Skeletal muscle cell (primary cell): ENCODE measurements at places on chromosomes 16 and 17.

- no peak for DNase-seq
Measured at GRCh38 chr16:78129349-78129748, 29.9 kb downstream of the WWOX start.

GRCh38 chr16:15980329-15980728 lies 30.9 kb downstream of the ABCC1 start:
- DNase-seq = no peak

DNA sequence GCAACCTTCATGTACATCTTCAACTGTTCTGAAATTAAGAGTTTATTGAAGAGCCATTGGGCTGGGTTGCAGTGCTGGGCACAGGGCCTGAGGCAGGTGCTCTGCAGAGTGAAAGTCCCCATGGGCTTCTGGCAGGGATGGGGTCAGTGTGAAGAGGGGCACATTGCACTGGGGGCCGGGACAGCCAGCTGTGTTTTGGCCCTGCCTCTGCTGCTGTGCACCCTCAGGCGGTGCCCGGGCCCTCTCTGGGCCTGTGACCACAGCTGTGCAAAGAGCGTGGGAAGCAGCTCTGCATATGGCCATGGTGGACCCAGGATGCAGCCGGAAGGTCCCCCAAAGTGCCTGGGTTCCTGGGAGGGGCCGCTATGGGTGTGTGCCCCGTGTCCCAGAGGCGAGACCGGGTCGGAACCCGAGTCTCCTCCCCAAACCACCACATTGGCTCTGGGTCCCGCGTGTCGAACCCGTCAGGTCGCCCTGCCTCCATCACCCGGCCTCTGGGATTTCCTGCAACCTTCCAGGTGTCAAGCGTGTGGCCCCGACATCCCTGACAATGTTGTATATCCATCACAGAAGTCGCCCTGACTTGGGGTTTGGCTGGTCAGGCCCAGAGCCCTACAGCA lies 38.2 kb upstream of the ZNF469 start:
- DNase-seq = no peak

DNA sequence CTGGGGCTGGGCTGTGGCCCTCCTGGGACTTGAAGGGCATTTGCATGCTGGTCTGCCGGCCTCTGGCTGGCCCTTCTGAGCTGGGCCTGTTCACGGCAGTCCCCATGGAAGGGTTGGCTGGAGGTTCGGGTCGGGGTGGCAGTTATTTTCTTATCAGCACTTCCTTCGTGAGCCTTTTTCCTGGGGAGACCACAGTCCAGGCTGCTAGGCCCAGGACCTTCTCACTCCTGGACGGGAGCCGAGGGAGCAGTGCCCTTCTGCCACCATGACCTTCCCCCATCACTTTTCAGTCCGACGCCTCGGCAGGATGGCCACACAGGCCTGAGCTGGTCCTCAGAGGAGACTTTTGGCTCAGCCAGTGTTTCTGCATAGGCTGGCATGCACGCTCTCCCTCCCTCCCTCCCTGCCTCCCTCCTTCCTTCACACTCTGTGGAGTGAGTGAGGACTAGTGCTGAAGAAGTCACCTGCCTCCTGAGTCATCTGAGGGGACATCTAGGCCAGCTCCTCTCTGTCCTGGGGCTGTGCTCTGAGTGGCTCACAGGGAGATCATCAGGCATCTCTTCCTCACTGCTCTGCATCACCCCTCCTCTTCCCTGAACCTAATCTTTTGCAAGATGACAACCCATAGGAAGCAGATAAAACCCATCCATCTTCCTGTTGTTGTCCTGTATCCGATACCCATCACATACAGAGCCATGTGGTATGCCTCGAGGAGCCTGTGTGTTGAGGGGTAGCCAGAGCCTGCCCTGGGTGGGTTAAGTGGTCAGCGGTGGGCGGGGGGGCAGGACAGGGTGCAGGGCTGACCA lies 109.7 kb downstream of the RAP1GAP2 start:
- DNase-seq = no peak

DNA sequence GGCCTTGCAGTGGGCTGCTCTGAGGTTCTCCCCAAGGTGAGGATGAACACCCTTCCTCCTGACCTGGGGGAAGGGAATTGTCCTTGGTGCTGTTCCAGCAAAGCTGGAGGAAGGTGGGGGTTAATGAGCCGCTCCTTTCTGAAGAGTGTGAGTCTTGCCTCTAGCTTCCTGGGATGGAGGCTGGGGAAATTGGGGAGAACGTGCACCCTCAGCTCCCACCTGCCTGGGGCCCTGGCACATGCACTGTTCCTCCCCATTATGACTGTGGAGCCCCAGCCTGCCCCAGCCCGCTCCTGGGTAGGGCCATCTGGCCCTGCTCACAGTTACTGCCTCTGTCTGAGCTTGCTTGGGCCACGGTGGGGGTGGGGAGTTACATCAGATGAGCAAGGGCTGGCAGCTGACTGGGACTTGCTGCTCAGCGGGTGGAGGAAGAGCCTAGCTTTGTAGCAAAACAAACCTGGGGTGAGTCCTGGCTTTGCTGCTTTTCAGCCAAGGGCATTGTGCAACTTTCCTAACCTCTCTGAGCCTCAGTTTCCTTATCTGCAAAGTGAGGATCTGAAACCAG lies 11.1 kb downstream of the TNS4 start:
- DNase-seq = no peak

DNA sequence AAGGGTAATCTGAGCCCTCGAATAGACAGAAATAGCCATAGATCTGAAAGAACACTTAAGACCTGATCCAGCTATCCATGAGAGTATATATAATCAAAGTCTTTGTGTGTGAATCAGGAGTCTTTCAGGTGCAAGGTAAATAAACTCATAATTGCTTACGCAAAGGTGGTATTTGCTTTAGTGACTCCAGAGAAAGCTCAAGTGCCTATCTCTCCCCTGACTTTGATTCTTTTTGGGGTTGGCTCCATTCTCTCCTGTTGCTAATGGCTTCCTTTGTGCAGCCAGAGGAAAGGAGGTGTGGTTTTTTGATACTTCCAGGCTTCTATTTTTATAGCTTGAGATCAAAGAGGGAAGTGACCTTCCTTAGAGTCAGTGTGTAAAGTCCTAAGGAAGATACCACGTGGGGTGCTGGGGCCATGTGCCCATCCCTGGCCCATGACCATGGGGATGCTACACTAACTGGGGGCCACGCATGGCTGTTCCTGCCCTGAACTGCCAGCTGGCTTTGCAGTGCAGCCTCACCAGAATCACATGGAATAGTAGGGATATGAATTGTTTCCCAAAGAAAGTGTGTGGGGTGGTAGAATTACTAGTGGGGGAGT lies 45.8 kb downstream of the TENT4B start:
- DNase-seq = no peak

DNA sequence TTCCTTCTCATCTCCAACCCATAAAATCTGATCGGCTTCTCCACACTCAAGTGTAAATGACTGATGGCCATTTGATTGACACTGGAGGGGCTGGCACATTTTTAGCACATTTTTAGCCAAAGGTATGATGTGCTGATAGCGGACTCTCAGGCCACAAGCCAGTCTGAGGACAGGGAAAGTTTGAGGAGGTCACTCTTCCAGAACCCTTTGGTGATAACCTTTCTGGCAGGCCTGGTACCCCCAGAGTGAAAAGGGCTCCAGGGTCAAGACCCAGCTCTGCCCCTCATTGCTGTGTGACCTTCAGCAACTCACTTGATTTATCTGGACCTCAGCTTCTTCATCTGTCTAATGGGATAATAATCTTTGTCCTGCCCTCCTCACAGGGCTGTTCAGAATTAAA lies 1.7 kb upstream of the NLRC5 start:
- DNase-seq = no peak

DNA sequence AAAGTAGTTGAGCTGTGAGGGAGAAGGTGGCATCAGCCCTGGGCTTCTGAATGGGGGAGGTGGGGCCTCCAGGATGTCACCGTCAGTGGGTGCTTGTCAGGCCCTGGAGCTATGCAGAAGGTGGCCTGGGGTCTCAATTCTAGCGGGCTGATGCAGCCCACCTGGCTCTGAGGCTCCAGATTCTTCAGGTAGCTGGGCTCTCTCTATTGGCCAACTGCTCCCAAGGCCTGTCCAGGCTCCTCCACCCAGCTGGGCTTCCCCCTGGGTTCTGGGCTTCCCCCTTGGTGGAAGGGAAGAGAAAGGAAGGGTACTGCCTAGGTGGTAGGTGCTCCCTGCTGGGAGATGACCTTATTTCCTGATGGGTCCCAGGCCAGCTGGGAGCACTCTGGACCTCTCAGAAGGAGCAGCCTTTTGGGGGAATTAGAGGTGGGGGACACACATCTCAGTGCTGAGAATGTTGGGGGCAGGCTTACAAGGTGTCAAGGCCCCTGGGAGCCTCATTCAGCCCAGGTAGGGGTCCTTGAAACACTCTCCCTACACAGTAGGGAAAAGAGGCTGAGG lies 1728.3 kb downstream of the TP53TG3F start:
- DNase-seq = no peak

GRCh38 chr16:80932708-80933095 lies 74.0 kb downstream of the CMC2 start:
- peak; percentile 72 for DNase-seq

DNA sequence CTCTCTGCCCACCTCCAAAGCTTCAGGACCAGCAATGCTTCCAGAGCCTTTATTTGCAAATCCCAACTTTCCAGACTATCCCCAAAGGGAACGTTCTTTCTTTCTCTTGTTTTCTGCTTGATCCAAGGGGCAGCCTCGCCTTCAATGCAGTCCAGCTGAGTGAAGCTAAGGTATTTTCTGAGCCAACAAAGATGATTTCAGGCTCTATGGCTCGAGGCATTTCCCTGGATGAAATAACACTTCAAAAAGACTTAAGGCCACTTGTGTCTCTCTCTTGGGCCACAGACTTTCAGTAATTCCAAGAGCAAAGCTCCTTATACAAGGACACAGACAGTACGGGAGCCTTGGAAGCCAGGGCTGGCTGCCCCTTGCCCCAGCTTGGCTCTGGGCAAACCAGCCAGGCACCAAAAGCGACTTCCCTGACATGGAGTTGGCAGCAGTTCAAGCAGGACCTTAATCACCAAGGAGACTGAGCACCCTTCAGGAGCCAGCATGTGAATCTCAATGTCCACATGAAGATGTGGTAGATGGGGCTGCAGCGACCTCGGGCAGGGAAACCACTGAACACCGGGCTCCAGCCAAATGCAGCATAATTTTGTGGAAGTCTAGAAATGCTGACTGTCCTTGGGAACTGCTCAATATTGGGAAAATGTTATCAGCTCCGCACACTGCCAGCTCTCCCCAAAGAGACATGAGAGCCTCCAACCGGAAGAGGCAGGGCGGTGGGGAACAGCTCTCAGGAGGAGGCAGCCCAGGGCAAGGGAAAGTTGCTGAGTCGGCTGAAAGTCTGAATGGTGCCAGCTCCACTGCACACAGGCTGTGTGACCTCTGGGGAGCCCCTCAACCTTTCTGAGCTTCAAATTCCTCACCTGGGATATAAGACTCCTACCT lies 39.0 kb downstream of the TK2 start:
- no peak for DNase-seq

GRCh38 chr17:50626037-50626574 lies 8.6 kb upstream of the ABCC3 start:
- peak; percentile 18 for DNase-seq

- no peak for DNase-seq
Measured at GRCh38 chr17:62706598-62707424, 79.3 kb downstream of the MRC2 start.
